ENCODE measurements at places on chromosomes 16 and 17.

- no peak for DNase-seq
These were observed 83.7 kb downstream of the ITFG1 start for GRCh38 chr16:47377154-47377553.

- DNase-seq, result no peak
These were observed 1.2 kb downstream of the TRIM47 start for GRCh38 chr17:75876938-75877751.

GRCh38 chr17:13502263-13502662 is 99.5 kb downstream of the HS3ST3A1 start:
- no peak for DNase-seq

DNA sequence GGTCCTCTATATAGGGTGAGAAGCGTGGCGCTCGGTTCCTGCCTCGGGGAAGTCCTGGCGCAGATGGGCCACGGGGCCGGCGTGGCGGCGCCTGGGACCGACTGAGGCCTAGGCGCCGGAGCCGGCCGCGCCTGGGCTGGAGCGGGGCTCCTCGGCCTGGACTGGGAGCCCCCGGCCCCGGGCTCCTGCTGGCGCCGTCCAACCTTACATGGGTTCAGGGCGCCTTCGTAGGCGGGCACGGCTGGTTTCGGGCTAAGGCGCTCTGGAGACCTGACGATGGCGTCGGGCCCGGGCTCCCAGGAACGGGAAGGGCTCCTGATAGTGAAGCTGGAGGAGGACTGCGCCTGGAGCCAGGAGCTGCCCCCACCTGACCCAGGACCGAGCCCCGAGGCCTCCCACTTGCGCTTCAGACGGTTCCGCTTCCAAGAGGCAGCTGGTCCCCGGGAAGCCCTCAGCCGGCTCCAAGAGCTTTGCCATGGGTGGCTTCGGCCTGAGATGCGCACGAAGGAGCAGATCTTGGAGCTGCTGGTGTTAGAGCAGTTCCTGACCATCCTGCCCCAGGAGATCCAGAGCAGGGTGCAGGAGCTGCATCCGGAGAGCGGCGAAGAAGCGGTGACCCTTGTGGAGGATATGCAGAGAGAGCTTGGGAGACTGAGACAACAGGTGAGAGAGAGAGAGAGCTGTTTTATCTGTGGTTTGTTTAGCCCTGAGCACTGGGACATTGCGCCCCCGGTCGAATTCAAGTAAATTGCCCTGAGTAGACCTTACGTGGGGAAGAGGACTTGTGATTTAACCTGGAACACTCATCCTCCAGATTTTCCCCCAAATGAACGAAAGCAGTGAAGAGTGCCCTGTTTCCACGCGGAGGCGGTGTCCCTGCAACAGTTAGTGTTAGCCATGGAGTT is 504 bp downstream of the ZNF263 start:
- peak; percentile 9 for DNase-seq

DNA sequence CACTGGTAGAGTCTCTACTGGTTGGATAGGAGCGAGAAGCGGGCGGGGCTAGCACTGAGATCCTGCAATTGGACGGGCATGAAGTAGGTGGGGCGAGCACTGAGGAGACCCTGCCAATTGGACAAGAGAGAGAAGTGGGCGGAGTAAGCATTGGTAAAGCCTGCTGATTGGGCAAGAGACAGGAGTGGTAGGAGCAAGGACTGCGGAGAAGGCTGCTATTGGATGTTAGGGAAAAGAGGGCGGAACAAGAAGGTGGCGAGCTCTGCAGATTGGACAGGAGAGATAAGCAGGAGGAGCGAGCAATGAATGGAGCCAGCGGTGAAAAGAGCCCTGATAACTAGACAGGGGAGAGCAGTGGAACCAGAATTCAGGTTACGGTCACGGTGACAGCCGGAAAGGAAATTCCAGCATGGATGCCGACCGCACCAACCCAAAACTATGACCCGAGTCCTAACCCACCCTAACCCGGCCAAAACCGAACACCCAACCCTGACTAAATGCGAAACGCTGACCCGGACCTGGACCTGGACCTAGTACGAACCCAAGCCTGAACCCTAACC is 4.8 kb downstream of the SCGB1C2 start:
- DNase-seq, result peak; percentile 7

- DNase-seq, result no peak
These were observed 51.1 kb upstream of the LGALS9 start for GRCh38 chr17:27579897-27580321.
